ENCODE measurements at places on chromosomes 1 and 21.

DNA sequence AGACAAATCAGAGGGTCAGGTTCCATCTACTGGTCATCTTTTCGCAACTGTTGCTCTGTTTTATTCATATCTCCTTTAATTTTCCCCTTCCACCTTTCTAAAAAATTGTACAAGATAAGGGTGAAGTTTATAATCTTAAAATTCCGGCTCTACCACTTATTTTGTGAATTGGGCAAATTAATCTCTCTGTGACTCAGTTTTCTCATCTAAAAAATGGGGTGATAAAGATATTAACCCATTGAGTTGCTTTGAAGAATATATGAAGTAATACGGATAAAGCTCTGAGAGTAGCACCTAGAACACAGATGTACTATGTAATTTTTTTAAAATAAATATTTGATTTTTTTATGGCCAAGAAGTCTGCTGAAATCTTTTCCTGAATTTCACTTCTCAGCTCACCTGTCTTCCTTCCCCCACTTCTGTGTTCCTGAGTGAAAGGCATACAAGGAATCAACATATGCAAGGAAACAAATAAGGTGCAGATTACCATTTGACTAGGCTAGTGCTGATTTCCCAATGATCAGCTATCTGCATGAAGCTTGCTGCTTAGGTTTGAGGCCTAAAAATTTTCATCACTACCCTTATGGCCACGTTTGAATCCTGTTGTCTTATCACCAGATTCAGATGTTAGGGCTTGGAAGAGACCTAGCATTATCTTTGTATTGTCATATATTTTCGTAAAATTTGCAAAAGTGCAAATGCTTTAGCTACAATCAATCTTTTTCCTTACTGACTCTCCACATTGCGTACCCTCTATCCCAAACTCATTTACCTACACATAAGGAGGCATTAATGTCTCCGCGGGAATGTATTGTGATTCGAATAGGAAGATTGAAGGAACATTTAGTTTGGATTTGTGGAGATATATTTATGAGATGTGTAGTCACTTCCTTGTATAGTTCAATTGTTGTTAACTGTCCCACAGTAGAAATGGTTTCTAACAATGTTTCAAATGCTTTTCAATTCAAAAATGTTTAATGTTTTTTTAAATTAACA lies 718.3 kb upstream of the PTBP2 start:
- no peak for DNase-seq

- no peak for DNase-seq
Observed at GRCh38 chr1:221806236-221806635, 64.3 kb upstream of the DUSP10 start.

DNA sequence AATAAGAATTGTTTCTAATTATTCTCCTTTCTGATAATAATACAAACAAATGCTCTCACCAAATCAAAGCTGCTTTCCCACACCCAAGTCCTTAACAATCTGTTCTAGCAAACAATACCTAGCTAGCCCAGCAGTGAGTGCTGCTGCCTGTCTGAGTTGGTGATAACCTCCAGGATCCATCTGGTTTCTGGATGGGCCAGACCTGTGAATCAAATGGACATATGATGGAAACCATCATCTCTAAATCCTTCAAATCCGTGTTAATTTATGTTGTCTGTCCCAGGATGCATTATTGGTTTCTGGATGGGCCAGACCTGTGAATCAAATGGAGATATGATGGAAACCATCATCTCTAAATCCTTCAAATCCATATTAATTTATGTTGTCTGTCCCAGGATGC lies 1230.0 kb downstream of the AMY1C start:
- DNase-seq, result no peak

DNA sequence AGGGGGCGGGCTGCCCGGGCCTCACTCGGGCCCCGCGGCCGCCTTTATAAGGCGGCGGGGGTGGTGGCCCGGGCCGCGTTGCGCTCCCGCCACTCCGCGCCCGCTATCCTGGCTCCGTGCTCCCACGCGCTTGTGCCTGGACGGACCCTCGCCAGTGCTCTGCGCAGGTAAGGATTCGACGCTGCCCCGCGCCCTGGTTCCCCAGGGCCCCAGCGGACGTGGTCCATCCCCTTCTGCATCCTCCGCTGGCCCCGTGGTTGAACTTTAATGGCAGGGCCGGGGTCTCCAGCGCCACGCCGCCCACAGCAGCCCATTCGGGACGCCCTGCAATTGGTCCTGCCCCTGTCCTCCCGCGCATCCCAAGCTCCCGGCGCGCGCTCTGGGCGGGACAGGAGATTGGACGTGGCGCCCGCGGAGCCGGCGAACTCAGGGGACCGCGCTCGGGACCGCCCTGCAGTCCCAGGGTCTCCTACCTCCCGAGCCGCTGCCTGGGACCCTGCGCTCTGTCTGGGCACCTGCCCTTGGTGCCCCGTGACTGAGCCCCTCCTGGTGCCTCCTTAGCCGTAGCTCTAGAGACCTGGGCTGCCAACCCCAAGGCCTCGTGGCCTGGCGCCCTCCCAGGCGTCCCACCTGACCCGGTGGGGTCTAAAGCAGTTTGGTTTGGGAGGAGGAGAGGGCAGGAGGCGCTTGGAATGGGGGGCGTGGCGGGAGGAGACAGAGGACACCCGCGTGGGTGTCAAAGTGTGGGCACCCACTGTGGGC lies at the start of gene ALPL:
Gene ALPL, plus strand, starts transcription at position 73 of the 762 bp plus-strand sequence. CDS start 44,659 bp downstream, outside the sequence.
- DNase-seq, result no peak

DNA sequence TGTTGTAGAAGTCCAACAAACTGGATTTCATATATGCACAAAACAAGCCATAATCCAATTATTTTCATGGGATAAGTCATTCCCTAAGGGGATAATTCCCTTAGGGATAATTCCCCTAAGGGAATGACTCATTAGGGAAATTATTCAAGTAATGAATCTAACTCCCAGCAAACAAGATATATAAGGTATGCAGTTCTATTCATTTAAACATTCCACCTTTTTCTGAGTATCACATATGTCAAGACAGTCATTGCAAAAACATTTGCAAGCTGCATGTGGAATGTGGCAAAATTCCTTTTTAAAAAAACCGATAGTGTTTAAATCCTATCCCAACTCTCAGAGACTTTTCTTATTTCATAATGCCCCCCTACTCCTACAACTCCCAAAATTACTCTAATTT lies 131.2 kb downstream of the AKT3 start:
- DNase-seq, result no peak

DNA sequence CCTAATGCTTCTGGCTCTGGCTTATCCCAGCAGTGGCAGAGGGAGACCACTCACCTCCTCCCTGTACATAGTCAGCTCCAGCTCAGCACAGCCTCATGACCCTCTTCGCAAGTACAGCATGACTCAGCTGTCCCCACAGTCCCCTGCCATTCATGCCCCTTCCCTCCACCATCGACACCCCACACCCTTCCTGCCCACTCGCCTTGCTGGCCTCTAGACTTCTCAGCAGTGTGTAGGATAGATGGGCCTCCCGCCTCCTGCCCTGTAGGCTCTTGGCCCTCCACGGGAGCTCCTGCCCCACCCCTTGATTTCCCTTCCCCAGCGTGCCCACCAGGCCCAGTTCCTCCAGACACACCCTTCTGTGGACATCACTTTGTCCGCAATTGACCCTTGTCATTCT lies 9.8 kb downstream of the NPR1 start:
- DNase-seq, result no peak

DNA sequence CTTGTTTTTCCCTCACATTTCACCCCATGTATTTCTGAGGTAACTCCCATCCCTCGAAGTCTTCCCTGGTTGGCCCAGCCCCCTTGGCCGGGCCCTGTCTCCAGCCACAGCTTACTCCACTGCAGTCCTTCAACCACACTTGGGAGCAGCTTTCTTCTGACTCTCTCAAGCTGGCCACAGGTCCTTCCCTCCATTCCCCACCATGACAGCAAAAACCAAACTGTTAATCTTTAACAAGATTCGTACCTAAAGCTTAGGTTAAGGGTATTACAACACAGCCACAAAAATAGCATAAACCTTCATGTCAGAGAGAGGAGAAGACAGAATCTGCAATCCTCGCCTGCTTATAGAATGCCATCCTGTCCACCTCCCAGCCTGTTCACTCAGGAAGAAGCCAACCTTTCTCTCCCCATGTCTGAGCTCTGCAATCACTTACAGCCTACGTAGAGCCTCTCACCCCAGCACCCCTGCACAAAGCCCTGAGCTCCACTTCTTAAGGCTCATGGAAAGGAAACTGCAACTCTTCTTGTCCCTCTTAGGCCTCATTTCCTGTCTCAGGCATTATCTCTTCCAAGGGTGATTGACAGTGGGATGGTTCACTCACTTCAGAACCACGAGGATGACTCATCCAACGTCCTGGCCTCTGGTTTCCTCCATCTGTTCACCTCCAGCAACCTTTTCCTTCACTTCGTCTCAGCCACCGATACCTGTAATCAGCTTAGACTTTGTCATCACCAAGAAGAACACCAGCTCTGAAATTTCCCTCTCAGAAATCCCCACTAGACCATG lies 72.8 kb downstream of the CD2 start:
- no peak for DNase-seq

- no peak for DNase-seq
Observed at GRCh38 chr1:240962086-240962485, 350.1 kb upstream of the GREM2 start.

- no peak for DNase-seq
Observed at GRCh38 chr1:81706650-81707435, 93.9 kb upstream of the ADGRL2 start.

- DNase-seq, result no peak
Observed at GRCh38 chr1:163657719-163658118, 336.0 kb downstream of the NUF2 start.

DNA sequence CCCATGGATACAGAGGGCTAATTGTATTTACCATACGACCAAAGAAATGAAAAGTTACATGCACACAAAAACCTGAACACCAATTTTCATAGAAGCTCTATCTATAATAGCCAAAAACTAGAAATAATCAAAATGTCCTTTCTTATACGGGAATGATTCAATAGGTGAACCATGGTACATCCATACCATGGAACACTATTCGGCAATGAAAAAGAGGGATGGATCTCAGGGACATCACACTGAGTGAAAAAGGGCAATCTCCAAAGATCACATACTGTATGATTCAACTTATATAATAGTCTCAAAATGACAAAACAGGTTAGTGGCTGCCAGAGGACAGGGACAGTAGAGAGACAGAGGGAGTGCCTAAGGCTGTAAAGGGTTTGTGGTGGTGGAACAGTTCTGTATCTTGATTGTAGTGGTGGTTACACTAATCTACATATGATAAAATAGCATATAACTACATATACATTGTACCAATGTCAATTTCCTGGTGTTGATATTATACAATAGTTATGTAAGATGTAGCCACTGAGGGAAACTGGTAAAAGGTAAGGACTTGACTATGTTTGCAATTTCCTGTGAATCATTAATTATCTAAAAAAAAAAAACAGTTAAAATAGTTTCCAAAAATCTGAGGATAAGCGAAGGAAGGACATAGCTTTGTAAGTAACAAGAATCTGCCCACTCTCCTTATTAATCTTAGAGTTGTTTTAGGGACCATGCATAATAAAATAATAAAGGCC lies 3.7 kb downstream of the RSBN1 start:
- no peak for DNase-seq

GRCh38 chr21:14866859-14867765 lies 197.7 kb downstream of the NRIP1 start:
- no peak for DNase-seq

DNA sequence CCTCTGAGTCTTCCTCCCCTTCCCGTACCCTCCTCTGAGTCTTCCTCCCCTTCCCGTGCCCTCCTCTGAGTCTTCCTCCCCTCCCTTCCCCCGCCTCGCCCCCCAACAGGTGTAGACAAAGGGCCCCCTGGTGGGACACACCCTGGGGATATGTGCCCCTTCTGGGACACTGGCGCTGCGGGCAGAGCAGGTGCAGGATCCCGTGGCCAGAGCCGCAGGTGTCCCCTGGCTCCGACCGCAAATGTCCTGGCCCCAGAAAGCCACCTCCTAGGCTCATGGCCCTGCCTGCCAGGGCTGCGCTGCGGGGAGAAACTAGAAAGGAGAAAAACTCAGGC lies 51.5 kb upstream of the ARHGEF16 start:
- DNase-seq, result no peak

GRCh38 chr1:2255420-2256369 lies 27.6 kb downstream of the SKI start:
- no peak for DNase-seq

- DNase-seq, result no peak
Observed at GRCh38 chr1:203168256-203168786, 7.3 kb downstream of the MYBPH start.

GRCh38 chr1:2135441-2135841 lies 59.1 kb downstream of the FAAP20 start:
- DNase-seq, result no peak

Data from amygdala (tissue), 56 donors.